Left cardiac atrium (tissue), 4 donors: ENCODE measurements at places on chromosomes 11 and 22.

DNA sequence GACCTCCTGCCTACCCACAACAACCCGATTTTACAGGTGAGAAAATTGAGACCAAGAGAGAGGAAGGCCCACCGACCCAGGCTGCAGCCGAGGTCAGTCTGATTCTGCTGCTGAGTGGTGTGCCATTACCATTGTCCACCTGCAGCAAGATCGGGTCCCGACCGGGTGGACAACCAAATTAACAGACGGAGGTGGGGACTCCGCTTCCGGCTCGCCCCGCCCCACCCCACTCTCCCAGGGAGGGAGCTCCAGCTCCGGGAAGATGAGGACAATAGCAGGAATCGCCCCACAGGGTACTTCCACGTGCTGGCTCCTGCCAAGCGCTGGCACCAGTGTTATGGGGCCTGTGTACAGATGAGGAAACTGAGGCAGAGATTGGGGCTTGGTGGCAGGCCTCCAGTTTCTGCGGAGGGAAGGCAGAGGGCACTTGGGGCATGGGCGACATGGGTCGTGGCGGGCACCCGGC, 425 bp upstream of the KDELR3 start:
- DNase-seq = peak; percentile 35

GRCh38 chr11:3156282-3156660, 8.8 kb downstream of the OSBPL5 start:
- peak; percentile 23 for DNase-seq

DNA sequence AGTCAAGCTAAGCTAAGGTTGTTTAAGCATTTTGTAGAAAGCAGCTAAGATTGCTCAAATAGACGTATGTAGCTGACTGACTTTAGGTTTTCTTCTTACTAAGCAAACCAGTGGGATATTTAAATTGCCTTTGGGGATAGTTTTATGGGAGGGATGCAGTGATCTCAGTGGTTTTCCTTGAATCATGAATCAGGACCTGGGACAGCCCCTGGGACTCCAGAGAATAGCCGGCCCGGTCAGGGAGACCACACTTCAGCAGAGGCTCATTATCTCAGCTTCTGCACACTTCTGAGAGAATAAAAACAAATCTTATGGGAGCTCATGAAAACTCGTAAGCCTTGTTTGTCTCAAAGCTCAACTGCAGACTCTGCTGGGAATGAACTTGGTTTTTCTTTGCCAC, at the start of gene OR9I1:
OR9I1 (minus strand) TSS at position 62 of the 400 bp plus-strand sequence. CDS start 6,086 bp downstream, outside the sequence.
- no peak for DNase-seq

- no peak for DNase-seq
Observed at GRCh38 chr11:116928102-116928777, 90.8 kb upstream of the APOA1 start.

- no peak for DNase-seq
Observed at GRCh38 chr11:130391711-130392110, 36.7 kb downstream of the ADAMTS8 start.

DNA sequence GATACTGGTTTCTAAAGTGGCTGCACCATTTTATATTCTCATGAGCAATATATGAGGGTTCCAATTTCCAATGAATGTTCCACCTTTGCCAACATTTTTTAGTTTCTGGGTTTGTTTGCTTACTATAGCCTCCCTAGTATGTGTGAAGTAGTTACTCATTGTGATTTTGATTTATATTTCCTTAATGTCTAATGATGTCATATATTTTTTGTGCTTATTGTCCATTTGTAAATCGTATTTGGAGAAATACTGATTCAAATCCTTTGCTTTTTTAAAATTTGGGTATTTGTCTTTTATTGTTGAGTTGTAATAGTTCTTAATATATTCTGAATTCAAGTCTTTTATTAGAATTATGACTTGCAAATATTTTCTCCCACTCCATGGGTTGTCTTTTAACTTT, 161.0 kb upstream of the C11orf58 start:
- DNase-seq = no peak

DNA sequence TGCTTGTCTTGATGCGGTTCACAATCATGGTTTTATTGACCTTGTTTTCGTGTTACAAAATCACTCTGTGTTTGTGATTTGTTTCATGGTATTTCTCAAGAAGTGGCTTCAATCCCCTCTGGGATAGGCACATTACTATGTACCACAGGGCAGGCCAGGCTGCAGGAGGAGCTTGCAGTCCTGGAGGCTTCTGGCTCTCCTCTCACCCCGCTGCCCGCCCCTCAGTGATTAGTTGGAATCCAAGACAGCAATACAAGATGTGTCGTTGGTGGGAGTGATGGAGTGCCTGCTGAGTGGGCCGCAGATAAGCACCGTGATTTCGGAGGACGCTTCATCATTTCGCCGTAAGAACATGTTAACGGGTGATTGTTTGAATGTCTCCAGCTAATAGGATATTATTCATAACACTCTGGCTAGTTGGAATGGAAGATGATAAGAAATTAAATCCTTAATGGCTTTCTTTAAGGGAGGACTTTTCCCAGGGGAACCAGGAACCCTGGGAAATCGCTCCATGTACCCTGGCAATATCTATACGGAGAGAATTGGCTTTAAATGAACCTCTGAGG, 384.4 kb downstream of the MIAT start:
- DNase-seq = no peak

DNA sequence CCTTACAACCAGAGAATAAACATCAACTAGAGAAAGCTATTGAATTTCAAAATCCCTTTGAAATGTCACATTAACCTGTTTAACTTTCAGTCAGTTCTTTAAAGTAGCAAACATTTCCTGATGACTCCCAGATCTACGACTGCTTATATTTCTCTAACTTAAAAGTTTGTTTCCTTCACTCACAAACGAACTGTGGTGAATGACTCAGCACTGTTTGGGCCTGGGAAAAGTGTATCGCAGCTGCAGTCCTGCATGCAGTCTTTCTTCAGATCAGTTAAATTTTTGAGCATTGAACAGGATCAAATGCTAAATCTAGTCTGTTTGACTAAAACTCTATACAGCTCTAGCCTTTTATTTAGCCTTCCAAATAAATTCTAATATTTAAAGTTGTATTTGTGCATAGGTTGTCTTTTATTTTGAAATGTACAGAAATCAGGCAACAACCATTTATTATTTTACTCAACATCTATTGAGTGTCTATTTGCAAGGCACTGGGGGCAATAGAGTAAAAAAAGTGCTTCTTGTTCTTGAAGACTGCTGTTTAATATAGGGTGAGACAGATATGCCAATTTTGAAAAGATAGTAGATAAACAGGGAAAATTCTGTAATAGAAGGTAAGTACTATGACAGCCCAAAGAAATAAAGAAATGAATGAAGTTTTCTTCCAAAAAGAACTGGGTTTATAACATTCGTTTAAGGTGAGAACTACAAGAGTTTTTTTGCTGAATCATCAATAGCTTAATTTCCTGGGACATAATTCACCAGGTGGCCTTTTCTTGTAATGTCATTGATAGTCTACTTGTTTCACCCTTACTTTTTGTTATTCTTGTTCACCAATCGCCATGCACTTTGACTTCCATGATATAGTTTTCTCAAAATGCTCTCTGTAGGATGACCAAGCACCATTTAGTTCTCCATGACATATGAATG, 235.4 kb downstream of the METTL15 start:
- DNase-seq = no peak

DNA sequence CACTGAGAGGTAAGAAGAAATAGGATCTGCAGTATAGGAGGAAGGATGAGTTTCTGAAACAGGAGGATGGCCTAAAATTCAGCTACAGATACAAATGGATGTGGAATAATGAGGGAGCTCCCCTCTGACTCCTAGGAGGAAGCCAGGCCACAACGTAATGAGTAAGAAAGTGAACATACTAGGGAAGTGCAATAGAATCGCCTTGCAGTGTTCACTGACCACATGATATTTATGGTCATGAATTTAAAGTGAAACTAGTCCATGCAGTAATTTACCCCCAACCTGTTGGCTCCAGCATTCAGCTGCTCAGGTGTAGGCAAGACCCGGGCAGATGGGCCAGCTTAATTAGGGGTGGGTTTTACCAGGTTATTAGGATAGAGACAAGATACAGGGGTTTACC, 101.7 kb downstream of the DEUP1 start:
- DNase-seq = no peak

DNA sequence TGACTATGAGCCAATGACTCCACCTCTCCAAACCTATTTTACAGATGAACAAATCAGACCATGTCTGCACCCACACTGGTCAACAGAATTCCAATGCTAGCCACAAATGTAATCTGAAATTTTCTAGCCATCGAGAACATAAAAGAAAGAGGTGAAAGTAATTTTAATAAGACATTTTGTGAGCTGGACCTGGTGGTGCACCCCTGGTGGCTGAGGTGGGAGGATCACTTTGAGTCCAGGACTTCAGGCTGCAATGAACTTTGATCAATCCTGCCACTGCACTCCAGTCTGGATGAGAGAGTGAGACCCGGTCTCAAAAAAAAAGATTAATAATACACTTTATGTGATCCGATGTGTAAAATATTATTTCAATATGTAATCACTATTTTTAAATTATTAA, 9.4 kb upstream of the RNF185 start:
- DNase-seq = no peak

GRCh38 chr22:28773461-28773867, 969 bp downstream of the CCDC117 start:
- no peak for DNase-seq

- no peak for DNase-seq
Observed at GRCh38 chr22:37751449-37752188, 54.8 kb downstream of the TRIOBP start.

- no peak for DNase-seq
Observed at GRCh38 chr22:36259615-36260300, 6.8 kb downstream of the APOL1 start.

DNA sequence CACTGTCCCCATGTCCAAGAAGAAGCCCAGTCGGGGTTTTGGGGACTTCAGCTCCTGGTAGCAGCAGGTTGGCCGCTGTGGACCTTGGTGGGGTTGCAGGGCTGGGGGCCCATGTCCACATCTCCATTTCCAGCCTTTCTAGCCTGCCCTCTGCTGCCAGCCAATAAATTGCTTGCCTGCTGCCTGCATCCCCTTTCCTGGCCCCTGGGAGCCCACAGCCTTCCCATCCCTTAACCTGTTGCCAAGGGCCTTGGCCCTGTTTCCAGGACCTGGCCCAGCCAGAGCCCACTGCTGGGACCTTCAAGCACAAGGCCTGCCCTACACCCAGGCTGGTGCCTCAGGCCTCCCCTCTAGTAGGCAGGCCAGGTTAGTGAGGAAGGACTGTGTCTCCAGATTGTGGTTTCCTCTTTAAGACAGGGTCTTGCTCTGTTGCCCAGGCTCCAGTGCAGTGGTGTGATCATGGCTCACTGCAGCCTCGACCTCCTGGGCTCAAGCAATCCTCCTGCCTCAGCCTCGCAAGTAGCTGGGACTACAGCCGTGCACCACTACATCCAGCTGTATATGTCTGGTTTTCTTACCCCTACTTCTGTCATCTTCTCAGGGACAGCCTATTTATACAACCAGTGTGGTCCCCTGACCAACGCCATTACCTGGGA, 29.7 kb downstream of the PPIL2 start:
- no peak for DNase-seq

DNA sequence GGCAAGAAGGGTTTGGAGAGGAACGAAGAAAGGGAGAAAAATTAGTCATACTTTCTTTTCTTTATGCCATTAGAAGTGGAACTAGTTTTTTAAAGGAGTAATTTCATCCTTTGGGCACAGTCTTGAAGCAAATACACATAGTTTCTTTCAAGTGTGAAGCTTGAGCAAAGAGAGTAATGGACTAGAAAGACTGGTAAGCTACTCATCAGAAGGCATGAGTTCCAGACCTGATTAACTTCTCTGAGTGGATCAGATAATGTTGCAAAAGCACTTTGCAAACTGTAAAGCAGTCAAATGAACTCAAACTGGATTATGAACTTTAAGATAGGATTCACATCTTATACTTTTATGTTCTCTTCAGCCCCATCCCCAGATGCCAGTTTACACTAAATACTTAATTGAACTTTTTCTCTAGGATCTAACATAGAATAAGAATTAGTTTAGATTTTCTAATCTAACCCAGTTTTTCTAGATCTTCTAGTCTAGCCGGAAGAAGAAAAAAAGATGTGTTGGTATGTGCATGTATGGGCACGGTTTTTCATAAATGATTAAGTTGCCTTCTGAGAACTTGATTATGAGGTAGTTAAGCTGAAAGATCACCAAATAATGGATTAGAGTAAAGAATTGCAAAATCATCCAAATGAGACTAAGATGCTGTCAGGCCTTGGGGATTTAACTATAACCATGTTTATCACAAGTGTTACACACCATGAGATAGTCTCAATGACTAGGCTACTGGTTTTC, 2.5 kb downstream of the DDIAS start:
- no peak for DNase-seq

GRCh38 chr11:21121991-21122390, 452.6 kb downstream of the NELL1 start:
- DNase-seq = no peak

- no peak for DNase-seq
Observed at GRCh38 chr22:20928573-20928967, 11.4 kb downstream of the CRKL start.

GRCh38 chr22:46370584-46371291, 35.2 kb downstream of the TRMU start:
- DNase-seq = no peak

DNA sequence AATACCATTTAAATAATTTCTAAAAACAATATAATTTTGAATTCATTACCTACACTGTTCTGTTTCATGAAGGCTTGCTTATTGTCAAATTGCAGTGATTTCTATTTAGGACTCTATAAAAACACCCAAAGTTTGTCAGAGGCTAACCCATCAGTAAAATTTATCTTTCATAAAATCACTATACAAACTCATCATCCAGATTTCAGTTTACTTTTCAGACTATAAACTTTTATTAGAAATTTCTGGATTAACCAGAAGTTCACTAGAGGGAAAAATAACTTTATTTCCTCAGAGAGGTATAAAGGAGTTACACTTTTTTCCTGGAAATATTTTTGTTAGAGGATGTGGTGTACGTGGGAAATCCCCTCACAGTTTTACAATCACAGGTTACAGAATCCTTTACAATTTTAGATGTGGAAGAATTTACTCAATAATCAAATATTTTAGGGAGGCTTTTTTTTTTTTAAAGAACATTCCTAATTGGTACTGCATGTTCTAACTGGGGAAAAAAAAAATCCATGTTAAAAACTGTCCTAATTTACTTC, 176.7 kb downstream of the SWAP70 start:
- DNase-seq = no peak

DNA sequence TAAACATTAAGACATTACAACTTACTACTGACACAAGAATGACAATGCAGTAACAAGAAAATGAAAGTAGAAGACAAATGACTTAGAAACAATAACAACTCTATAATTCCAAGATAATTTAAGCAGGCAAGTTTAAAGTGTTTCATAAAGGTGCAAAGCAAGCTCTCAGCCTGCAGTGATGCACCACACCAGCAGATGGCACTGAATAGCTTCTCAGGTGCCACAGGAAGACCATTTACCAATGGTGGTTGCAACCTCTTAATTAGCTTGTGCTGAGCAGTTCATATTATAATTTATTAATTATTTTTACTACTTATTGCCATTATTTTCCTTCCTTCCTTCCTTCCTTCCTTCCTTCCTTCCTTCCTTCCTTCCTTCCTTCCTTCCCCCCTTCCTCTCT, 60.6 kb downstream of the NXPE2 start:
- no peak for DNase-seq
